ENCODE measurements at places on chromosomes 13 and 19.

GRCh38 chr19:289651-290371 is 1.4 kb downstream of the PLPP2 start:
- no peak for DNase-seq

- no peak for DNase-seq
Observed at GRCh38 chr19:329876-330275, 14.7 kb downstream of the MIER2 start.

DNA sequence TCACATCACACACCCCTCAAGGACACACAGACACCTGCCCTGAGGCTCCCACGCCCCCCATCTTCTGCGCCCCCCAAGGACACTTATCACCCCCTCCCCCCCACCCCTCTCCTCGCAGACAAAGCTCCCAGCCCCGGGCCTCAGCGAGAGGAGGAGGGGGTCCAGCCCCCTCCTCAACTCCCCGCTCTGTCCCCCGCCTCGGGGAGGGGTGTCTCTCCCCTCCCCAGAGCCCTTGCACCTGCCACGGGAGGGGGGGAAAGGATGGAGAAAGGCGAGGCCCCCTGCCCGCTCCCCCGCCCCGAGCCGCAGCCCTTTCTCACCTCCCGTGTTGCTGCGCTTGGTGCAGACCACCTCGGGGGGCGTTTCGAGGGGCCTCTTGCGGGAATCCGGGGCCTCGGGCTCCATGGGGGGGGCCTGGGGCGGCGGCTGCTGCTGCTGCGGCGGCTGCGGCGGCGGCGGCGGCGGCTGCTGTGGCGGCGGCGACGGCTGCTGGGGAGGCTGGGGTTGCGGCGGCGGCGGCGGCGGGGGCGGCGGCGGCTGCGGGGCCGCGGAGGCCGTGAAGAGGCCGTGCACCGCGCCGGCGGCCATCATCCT is 621 bp downstream of the NOVA2 start:
- DNase-seq = no peak

GRCh38 chr19:52670046-52670445 is 31.9 kb upstream of the ZNF83 start:
- DNase-seq = no peak

DNA sequence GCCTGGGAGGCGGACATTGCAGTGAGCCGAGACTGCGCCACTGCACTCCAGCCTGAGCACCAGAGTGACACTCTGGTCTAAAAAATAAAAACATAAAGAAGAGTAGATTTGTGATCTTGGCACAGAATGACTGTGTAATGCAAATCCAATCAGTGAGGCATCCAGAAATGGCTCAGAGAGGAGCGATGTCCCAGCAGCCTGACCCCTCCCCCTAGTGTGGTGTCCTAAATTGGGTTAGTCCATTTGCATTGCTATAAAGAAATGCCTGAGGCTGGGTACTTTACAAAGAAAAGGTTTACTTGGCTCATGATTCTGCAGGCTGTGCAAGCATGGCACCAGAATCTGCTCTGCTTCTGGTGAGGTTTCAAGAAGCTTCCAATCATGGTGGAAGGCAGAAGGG is 59.1 kb upstream of the ZNF30 start:
- DNase-seq = no peak

GRCh38 chr13:23709536-23709935 is 139.3 kb downstream of the TNFRSF19 start:
- no peak for DNase-seq

DNA sequence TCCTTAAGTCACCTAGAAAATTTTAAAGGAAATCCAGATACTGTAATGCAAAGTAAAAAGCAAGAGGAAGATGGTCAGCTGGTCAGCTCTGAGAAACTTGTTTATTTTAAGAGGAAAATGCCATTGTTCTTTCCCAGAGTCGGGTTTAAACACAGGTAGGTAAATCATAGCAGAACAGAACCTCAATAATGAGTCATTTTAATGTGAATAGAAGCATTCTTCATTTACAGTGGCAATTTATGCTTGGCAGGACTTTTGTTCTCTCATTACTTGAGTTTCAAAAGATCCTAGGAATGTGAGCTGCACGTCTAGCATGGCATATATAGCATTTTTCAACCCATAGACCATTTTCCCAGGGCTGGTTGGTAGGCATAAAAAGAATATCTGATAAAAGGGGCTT is 132.3 kb downstream of the LIG4 start:
- DNase-seq = no peak

- no peak for DNase-seq
Observed at GRCh38 chr13:46536341-46536740, 16.6 kb upstream of the LRCH1 start.

GRCh38 chr13:113599391-113599790 is 14.8 kb downstream of the TFDP1 start:
- no peak for DNase-seq

DNA sequence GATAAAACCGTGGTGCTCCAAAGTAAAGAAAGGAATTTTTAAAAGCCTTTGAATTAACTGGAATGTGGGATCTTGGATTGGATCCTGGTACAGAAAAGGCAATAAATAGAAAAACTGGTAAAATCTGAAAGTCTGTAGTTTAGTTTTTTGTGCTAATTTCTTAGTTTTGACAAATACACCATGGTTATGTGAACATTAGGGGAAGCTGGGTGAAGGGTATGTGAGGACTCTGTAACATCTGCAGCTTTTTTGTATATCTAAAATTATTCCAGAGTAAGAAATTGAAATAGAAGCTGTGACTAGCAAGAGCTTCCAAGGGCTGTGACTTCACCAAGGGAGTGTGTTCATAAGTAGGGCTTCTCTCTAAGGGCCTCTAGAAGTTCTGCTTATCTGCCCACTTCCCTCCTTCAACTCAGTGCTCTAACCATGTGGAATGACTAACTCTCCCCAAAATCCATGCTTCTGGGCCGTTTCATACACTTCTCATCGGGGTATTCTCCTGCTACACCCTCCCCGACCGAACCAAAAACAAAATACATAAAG is 26.5 kb downstream of the ARHGAP35 start:
- no peak for DNase-seq

DNA sequence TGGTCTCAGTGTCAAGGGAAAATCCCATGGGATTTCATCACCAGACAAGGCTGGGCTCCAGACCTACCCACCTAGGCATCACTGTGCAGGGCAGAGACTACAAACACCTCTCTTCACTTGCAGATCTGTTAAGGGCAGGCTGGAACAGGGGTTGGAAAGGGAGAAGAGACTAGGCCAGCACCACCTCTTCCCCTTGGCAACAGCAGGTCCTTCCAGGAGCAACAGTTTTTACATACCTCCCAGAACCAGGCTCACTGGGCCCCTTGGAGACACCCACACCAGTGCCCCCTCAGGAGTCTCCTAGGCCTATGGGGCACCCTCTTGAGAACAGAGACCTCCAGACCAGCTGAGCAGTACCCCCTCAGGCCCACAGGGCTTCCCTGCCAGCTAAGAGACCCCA is 2.5 kb upstream of the UBE2M start:
- DNase-seq = no peak

- DNase-seq = no peak
Observed at GRCh38 chr13:111228262-111229144, 91.9 kb upstream of the TEX29 start.

GRCh38 chr13:113489549-113490495 is 689 bp downstream of the DCUN1D2 start:
- no peak for DNase-seq

DNA sequence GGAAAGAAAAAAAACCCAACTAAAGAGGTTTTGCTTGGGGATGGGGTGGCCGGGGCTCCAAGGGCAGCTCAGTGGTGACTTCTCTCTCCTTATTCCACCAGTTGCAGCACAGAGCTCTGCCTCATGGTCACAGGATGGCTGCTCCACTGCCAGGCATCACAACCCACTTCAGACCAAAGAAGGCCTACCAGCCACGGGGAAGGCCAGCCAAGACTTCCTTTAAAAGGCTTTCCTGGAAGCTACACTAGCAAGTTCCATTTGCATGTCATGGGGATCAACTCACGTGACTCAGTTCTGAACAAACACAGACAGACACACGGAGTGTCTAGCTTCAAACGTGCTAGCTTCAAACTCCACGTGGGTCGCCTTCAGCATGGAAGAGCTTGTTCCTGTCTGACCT is 13.2 kb upstream of the EIF3G start:
- no peak for DNase-seq

- no peak for DNase-seq
Observed at GRCh38 chr19:3138268-3138667, 2.4 kb downstream of the GNA15 start.

All from NCI-H446 treated with DMSO at 0.1 percent for 48 hours (cell line).